ENCODE measurements at places on chromosomes 2 and 18.
A peak's percentile ranks its signal among the peaks of the same experiment; 100 is the strongest.

DNA sequence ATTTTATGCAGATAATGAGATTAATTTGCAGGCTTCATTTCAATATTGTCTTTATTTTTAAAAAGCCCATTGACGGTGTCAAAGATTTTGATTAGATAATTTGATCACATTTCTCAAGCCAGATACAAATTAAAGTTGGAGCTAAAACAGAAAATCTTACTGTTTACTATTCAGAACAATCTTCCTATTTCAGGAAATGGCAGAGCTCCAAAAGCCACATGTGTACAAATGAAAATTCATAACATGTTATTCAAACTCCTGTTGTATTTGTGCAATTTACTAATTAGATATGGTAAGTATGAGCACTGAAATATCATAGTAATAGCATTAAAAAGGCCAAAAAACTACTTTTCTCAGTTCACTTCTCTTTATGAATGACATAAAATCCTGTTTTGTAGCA lies 682.9 kb downstream of the KCNJ3 start:
- no peak overlapping the region for H3K27ac ChIP-seq
- no peak for DNase-seq
- H3K36me3 ChIP-seq: peaks cover 7% of the 10 kb centered on the region
- H3K4me3 ChIP-seq: no peak overlapping the region
- no peaks in the 10 kb centered on the region for H3K27me3 ChIP-seq

GRCh38 chr18:47731276-47731675 lies 199.2 kb downstream of the SMAD2 start:
- no peak for DNase-seq
- H3K27ac ChIP-seq: no peak overlapping the region
- H3K27me3 ChIP-seq: peaks cover 94% of the 10 kb centered on the region
- no peak overlapping the region for H3K4me3 ChIP-seq
- peaks cover 4% of the 10 kb centered on the region for H3K36me3 ChIP-seq
- H3K4me1 ChIP-seq: no peaks in the 10 kb centered on the region

GRCh38 chr2:219280651-219281050 lies 1.5 kb downstream of the DNAJB2 start:
- H3K4me3 ChIP-seq: peak overlapping the region; percentile 86
- peaks cover 33% of the 10 kb centered on the region for H3K36me3 ChIP-seq
- no peaks in the 10 kb centered on the region for H3K27me3 ChIP-seq
- DNase-seq: no peak
- H3K27ac ChIP-seq: no peak overlapping the region
- H3K4me1 ChIP-seq: peaks cover 37% of the 10 kb centered on the region

GRCh38 chr2:10406491-10407188 lies 41.5 kb downstream of the ODC1 start:
- H3K27ac ChIP-seq: peak overlapping the region; percentile 94
- peak; percentile 22 for DNase-seq
- H3K27me3 ChIP-seq: no peaks in the 10 kb centered on the region
- H3K36me3 ChIP-seq: peaks cover 82% of the 10 kb centered on the region
- H3K4me1 ChIP-seq: peaks cover 53% of the 10 kb centered on the region
- H3K4me3 ChIP-seq: peak overlapping the region; percentile 23

- no peaks in the 10 kb centered on the region for H3K36me3 ChIP-seq
- no peaks in the 10 kb centered on the region for H3K27me3 ChIP-seq
- H3K4me1 ChIP-seq: no peaks in the 10 kb centered on the region
- H3K27ac ChIP-seq: no peak overlapping the region
- H3K4me3 ChIP-seq: no peak overlapping the region
These were observed 172.7 kb upstream of the SERPINE2 start for GRCh38 chr2:224211791-224212190.

DNA sequence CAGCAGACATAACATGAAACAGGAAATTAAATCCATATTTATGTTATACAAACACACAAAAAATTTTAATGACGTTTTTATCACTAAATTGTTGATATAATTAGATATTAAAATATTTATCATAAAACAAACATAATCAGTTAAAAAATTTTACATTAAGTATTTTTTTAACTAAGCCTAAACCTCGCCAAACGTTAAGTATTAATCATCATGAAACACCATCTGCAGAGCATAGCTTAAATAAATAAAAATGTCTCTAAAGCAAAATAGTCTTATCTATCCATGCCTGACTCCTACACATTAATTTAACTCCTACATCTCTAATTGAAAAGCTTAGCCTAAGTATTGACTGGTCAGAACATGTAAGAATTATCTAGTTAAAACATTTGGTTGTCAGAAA lies 271.6 kb upstream of the RND3 start:
- no peaks in the 10 kb centered on the region for H3K4me1 ChIP-seq
- H3K4me3 ChIP-seq: no peak overlapping the region
- no peaks in the 10 kb centered on the region for H3K27me3 ChIP-seq
- no peak for DNase-seq

GRCh38 chr2:200042944-200043343 lies 87.6 kb downstream of the MAIP1 start:
- no peak overlapping the region for H3K4me3 ChIP-seq
- DNase-seq: no peak

- no peak overlapping the region for H3K4me3 ChIP-seq
- H3K27me3 ChIP-seq: no peaks in the 10 kb centered on the region
- H3K27ac ChIP-seq: peak overlapping the region; percentile 35
- H3K36me3 ChIP-seq: no peaks in the 10 kb centered on the region
These were observed 180.2 kb downstream of the ANAPC1 start for GRCh38 chr2:111703759-111704158.
